ENCODE measurements at places on chromosomes 6 and 20.

GRCh38 chr6:165274611-165275010 lies 34.8 kb downstream of the C6orf118 start:
- no peak for DNase-seq

GRCh38 chr20:51579137-51579536 lies 36.6 kb upstream of the NFATC2 start:
- DNase-seq, result no peak

DNA sequence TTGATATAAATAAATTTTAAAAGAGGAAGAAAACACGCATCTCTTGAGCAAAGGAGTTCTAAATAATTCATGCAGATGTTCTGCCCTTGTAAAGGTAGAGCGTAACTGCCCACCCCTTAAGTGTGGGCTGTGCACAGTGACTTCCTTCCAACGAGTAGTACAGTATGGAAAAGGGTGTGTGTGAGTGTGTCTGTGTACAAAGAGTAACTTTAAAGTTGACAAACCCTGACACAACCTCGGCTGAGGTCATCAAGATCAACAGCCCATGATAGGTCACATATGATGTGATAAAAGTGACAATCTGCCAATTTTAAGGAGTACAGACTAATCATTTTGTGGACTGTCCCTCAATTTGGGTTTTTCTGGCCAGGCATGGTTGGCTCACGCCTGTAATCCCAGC lies 225.7 kb downstream of the ATXN1 start:
- no peak for DNase-seq

DNA sequence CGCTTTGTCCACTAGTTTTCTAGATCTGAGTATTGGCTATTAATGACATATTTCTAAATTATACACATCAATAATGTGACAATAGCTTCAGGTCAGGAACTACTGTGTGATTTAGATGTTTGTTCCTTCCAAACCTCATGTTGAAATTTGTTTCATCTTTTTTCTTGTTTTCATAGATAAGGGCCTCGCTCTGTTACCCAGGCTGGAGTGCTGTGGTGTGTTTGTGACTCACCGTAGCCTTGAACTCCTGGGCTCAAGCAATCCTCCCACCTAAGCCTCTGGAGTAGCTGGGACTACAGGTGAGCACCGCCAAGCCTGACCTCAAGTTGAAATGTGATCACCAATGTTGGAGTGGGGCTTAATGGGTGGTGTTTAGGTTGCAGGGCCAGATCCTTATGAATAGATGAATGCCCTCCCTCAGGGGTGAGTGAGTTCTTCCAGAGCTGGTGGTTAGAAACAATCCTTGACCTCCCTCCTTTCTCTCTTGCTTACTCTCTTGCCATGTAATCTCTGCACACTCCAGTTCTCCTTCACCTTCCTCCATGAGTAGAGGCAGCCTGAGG lies 5.9 kb upstream of the NQO2 start:
- no peak for DNase-seq

DNA sequence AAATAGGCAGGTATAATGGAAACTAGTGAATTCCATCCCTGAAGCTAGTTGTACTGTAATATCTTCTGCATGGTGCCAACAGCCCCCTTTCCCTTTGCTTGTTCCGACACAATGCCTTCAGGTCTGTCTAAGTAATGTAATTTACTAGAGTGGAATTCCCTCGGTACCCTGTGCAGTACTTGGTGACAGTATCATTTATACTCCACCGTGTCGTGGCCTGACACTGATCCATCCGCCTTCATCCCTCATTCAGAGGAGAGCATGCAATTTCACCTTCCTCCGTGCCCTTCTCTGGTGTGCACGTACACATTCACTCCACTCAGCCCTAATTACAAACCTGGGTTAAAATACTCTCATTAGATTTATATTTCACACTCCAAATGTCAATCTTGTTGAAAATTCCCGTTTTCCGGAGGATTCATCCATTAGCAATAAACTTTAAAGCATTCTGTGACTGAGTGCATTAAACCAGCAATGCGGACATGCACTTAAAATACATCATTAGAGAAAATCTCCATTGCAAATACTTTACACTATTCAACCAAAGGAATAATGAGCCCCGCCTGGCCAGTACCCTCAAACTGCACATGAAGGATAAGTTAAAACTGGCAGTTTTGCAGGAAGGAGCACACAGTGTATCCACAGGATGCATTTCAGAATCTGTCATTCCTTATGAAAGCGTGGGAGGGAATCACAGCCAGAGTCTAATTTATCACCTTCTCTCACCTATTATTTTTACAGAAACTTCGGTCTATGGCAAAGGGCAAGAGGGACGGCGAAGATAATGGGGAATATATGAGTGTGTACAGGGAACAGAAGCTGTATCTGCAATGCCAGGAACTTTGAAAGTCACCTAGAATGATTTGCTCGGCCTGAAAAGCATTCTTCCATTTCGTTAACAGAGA lies 182.5 kb downstream of the GJA10 start:
- no peak for DNase-seq

- DNase-seq, result no peak
Observed at GRCh38 chr20:60192326-60192725, 234.1 kb downstream of the CDH26 start.

DNA sequence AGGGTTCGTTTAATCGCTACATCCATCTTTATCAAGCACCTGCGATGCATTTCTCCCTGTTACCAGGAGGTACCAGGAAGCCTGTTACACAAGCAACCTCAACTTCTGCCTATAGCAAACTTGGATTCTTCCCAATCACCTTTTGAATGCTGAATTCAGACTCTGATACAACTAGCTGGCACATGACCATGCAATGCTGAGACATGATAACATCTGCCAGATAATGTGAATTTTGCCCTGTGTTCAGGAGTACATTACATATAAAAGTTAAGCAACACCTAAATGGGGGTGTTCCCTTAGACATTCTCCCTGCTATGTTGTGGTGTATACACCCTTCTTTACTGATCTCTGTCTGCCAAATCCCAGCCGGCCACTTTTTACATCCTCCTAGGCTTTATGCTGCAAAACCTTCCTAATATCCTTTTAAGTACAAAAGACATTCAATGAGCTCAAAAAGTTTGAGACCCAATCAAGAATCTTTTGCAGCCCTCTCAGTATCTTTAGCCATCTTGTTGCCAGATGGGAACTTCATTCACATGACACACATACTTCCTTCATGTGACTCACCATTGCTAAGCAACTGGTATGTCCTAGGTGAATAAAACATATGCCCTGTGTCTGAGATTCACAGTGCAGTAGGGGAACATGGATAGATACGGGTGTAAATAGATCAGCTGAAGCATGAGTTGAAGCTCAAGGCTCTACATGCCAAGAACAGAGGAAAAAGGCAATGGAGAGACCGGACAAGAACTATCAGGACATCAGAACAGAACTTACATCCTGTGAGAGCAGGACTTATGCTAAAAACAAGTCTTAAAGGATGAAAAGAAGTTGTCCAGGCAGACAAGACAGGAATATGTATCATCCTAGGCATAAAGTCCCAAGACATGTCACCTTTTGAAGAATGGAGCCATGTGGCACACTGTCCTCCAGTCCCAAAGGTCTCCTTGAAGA lies 84.3 kb downstream of the ZHX3 start:
- no peak for DNase-seq

DNA sequence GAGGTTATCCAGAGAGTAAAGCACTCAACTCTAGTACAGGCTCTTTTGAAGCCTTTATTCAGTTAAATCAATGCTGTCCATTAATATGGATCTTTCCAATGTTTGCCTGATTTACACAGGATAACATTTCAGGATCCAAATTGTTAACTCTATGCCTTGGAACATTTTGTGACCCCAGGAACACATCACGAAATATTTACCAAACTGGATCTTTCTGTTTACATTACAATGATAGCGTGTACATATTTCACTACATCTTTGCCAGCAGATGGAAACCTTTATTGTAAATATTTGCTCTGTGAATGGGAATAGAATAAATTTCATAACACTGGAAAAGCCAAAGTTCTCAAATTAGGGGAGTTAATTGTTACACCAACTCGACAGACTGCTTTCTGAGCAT lies 23.5 kb downstream of the BPIFA2 start:
- DNase-seq, result no peak

DNA sequence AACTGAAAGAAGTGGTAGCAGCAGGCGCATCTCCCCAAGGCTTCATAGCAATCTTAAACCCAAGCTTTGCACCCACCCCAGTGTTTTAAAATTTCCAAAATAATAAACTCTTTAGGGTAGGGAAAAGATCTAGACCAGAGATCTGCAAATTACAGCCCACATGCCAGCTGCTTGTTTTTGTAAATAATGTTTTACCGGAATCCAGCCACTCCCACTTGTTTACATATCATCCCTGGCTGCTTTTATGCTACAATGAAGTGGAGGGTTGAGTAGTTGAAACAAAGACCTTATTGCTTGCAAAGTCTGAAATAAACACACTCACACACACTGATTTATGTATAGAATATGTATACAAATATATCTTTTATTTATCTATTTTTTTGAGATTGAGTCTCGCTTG lies 30.0 kb downstream of the SLX4IP start:
- DNase-seq, result no peak

DNA sequence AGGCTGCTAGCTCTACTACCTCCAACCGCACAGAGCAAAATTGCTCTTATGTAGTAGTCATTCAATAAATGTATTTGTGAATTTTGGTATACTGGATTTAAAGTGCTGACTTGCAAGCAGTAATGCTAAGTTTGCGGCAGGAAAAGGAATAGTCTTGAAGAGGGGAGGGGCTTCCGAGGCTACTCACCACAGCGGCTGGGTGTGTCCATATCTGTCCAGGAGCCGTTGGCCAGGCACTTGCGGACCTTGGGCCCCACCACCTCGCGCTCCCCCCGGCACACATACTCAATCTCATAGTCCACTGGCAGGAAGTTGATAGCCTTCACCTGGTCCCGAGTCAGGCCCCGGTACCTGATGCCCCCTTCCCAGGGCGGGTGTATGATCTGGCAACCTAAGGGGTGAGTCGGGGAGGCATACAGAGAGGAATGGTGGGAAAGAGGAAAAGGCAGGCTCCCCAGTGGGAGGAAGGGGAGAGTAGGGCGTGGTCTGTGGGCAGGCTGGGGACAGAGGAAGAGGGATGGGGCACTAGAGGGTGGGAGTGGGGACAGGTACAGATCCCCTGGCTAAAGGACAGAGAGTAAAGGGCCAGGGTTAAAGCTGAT lies 1.7 kb downstream of the GABBR1 start:
- DNase-seq, result no peak

All from activated T-helper 1 cell treated with Interleukin-2 at 50 U/mL for 16 hours (primary cell).